ENCODE measurements at places on chromosomes 12 and 14. TPM values are rescaled to one million over a fixed set of nuclear protein-coding genes. Genes with fewer than 3 reads are reported as not detected.

Gene ARHGAP9
- 0.56 TPM for total RNA-seq

Gene BIN2
- not detected for total RNA-seq

Gene BEST3
- not detected for total RNA-seq

Gene SAMD4A
- 4.7 TPM for total RNA-seq

Gene GPX2
- not detected for total RNA-seq

Gene RPGRIP1
- not detected for total RNA-seq

Gene GLIPR1
- 0.36 TPM for total RNA-seq

Gene PIWIL1
- not detected for total RNA-seq

Gene TDRD9
- total RNA-seq, result not detected

Gene KLHDC1
- total RNA-seq, result 2.0 TPM

Gene ACSS3
- total RNA-seq, result 14.5 TPM

DNA sequence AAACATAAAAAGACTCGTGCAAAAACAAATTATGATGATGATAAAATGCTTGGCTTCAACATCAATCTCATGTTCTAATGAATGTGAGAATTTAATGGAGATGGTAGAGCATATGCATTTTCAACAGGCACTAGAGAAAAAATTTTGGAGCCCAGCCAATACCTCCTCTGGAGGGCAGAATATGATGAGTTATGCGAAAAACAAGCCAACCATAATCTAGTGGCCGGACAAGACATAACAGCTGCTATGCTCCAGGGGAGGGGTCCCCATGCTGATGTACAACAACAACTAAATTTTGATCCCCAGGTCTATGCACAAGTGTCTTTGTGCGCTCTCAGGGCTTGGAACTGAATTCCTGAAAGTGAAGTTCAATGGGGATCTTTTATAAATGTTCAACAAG, 1197.5 kb downstream of the LRFN5 start:
- no peaks in the 10 kb centered on the region for H3K4me1 ChIP-seq
- H3K4me3 ChIP-seq, result no peak overlapping the region
- no peak for DNase-seq
- no peaks in the 10 kb centered on the region for H3K36me3 ChIP-seq

GRCh38 chr12:108270035-108270848, 68.9 kb downstream of the CMKLR1 start:
- H3K4me3 ChIP-seq, result no peak overlapping the region
- no peaks in the 10 kb centered on the region for H3K36me3 ChIP-seq
- DNase-seq, result no peak

DNA sequence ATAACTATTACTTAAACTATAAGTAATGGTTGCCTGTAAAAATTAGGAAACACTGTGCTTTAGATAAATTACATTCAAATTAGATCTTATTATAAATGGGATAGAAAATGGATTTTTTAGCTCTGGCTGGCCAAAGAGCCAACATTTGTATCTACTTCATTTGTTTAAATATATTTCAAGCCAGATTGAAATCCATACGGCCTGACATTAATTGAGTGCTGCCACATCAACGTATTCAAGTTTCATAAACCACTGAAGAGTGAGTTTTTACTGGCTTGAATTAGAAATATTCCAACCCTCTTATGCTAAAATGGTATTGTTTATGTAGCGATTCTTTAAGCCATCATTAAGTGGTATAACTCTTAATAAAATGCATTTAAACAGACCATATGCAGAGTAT, 133.3 kb downstream of the VRK1 start:
- no peak for DNase-seq
- no peak overlapping the region for H3K27ac ChIP-seq

GRCh38 chr12:91980389-91980821, 165.2 kb downstream of the BTG1 start:
- no peaks in the 10 kb centered on the region for H3K27me3 ChIP-seq
- no peak overlapping the region for H3K27ac ChIP-seq
- no peak for DNase-seq
- no peak overlapping the region for H3K4me3 ChIP-seq
- peaks cover 4% of the 10 kb centered on the region for H3K36me3 ChIP-seq

GRCh38 chr14:35419429-35419841, 14.9 kb upstream of the NFKBIA start:
- peaks cover 17% of the 10 kb centered on the region for H3K4me1 ChIP-seq
- no peak for DNase-seq
- no peaks in the 10 kb centered on the region for H3K36me3 ChIP-seq
- H3K4me3 ChIP-seq, result no peak overlapping the region
- no peak overlapping the region for H3K27ac ChIP-seq

GRCh38 chr14:96710060-96710666, 87.0 kb upstream of the VRK1 start:
- no peaks in the 10 kb centered on the region for H3K27me3 ChIP-seq
- DNase-seq, result no peak
- H3K4me3 ChIP-seq, result no peak overlapping the region
- no peak overlapping the region for H3K27ac ChIP-seq

GRCh38 chr12:113667676-113668356, 196.1 kb upstream of the LHX5 start:
- H3K27me3 ChIP-seq, result peaks cover 61% of the 10 kb centered on the region
- no peaks in the 10 kb centered on the region for H3K36me3 ChIP-seq
- H3K27ac ChIP-seq, result no peak overlapping the region
- H3K4me1 ChIP-seq, result peaks cover 31% of the 10 kb centered on the region
- H3K4me3 ChIP-seq, result no peak overlapping the region

GRCh38 chr14:71996610-71997009, 64.4 kb downstream of the RGS6 start:
- DNase-seq, result no peak
- H3K4me3 ChIP-seq, result no peak overlapping the region
- H3K36me3 ChIP-seq, result peaks cover 7% of the 10 kb centered on the region
- H3K27ac ChIP-seq, result no peak overlapping the region

- H3K27ac ChIP-seq, result no peak overlapping the region
- DNase-seq, result no peak
- H3K36me3 ChIP-seq, result peaks cover 7% of the 10 kb centered on the region
- no peaks in the 10 kb centered on the region for H3K27me3 ChIP-seq
- H3K4me1 ChIP-seq, result peaks cover 13% of the 10 kb centered on the region
Observed at GRCh38 chr12:48822711-48823110, 4.4 kb downstream of the CACNB3 start.

DNA sequence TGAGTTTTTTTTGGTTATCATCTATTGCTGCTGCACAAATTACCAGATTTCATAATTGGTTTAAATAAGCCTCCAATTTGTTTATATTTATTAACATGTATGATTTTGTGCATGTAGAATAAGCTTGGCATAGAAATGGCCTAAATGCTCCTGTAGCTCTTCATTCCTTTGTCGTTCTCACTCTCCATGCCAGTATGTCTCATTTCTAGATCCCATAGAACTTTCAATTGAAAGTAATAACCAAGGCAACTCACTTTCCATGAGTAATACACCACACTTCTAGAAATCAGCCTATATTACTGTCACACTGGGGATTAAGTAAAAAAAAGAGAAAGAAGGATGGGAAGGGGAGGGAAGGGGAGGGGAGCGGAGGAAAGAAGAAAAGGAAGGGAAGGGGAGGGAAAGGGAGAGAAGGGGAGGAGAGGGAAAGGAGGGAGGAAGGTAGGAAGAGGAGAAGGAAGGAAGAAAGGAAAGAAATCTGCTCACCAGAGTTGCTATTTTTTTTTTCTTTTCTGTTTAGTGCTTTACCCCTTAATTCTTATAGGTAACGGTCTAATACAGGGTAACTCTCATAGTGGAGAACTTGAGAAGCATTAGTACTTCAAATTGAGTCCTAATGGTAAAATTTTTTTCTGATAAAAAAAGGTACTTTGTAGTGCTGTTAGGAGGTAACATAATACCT, 45.6 kb downstream of the MDM2 start:
- DNase-seq, result no peak
- no peaks in the 10 kb centered on the region for H3K36me3 ChIP-seq
- peaks cover 3% of the 10 kb centered on the region for H3K27me3 ChIP-seq
- no peak overlapping the region for H3K4me3 ChIP-seq

GRCh38 chr14:93285044-93285443, 47.8 kb downstream of the BTBD7 start:
- no peak for DNase-seq
- no peak overlapping the region for H3K27ac ChIP-seq
- H3K27me3 ChIP-seq, result no peaks in the 10 kb centered on the region
- H3K36me3 ChIP-seq, result peaks cover 3% of the 10 kb centered on the region
- peaks cover 4% of the 10 kb centered on the region for H3K4me1 ChIP-seq
- H3K4me3 ChIP-seq, result no peak overlapping the region

GRCh38 chr14:24399447-24399822, 632 bp downstream of the NYNRIN start:
- DNase-seq, result no peak
- no peaks in the 10 kb centered on the region for H3K27me3 ChIP-seq
- no peak overlapping the region for H3K27ac ChIP-seq
- H3K4me3 ChIP-seq, result peak overlapping the region; percentile 83
- H3K36me3 ChIP-seq, result no peaks in the 10 kb centered on the region

- H3K27ac ChIP-seq, result no peak overlapping the region
- DNase-seq, result no peak
- no peaks in the 10 kb centered on the region for H3K36me3 ChIP-seq
- H3K4me1 ChIP-seq, result peaks cover 4% of the 10 kb centered on the region
Observed at GRCh38 chr12:87836190-87836589, 193.0 kb downstream of the C12orf50 start.

DNA sequence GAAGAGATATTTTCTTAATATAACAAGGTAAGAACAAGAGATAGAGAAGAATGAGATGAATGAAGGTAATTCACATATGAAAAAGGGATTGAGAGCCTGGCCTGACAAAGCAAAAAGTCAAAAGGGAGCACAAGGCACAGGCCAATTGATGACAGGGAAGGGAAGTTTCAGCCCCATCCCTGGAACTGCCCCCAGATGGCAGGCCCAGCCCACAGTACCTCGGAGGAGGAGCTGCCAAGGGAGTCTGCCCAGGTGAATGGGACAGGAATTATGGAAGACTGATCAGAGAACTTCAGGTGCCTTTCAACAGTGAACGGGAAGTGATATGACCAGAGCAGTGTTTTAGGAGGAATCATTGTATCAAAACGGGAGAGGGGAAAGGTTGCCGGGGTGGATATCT, 15.7 kb downstream of the SNRPF start:
- no peak overlapping the region for H3K27ac ChIP-seq
- no peak for DNase-seq
- no peaks in the 10 kb centered on the region for H3K4me1 ChIP-seq

- no peaks in the 10 kb centered on the region for H3K36me3 ChIP-seq
- H3K27me3 ChIP-seq, result peaks cover 26% of the 10 kb centered on the region
- DNase-seq, result no peak
- H3K27ac ChIP-seq, result no peak overlapping the region
- no peak overlapping the region for H3K4me3 ChIP-seq
Observed at GRCh38 chr12:6208130-6208529, 7.9 kb downstream of the CD9 start.

GRCh38 chr14:74456684-74457564, 30.9 kb upstream of the SYNDIG1L start:
- DNase-seq, result no peak
- H3K27me3 ChIP-seq, result peaks cover under 1% of the 10 kb centered on the region
- no peaks in the 10 kb centered on the region for H3K36me3 ChIP-seq
- H3K27ac ChIP-seq, result peak overlapping the region; percentile 27

DNA sequence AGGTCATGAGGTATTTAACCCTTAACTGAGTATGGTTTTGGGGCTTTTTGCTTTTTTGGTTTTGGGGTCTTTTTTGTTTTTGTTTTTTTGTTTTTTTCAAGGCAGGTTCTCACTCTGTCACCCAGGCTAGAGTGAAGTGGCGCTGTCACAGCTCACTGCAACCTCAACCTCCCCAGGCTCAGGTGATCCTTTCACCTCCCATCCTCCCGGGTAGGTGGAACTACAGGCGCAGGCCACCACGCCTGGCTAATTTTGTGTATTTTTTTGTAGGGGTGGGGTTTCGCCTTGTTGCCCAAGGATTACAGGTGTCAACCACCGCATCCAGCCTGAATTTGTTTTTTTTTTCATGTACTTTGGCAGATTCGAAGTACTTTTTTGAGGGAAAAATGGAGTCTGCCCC, 19.9 kb downstream of the RAP1B start:
- no peaks in the 10 kb centered on the region for H3K27me3 ChIP-seq
- no peak overlapping the region for H3K27ac ChIP-seq
- H3K4me1 ChIP-seq, result peaks cover 7% of the 10 kb centered on the region
- no peak for DNase-seq
- peaks cover 22% of the 10 kb centered on the region for H3K36me3 ChIP-seq
- H3K4me3 ChIP-seq, result no peak overlapping the region

GRCh38 chr14:68704736-68705720, 87.8 kb downstream of the ZFP36L1 start:
- DNase-seq, result no peak
- H3K4me3 ChIP-seq, result no peak overlapping the region
- peaks cover 2% of the 10 kb centered on the region for H3K36me3 ChIP-seq
- H3K27ac ChIP-seq, result peak overlapping the region; percentile 57
- no peaks in the 10 kb centered on the region for H3K27me3 ChIP-seq

- no peaks in the 10 kb centered on the region for H3K36me3 ChIP-seq
- H3K27ac ChIP-seq, result no peak overlapping the region
- no peaks in the 10 kb centered on the region for H3K27me3 ChIP-seq
Observed at GRCh38 chr14:50039734-50040400, 76.5 kb downstream of the VCPKMT start.

DNA sequence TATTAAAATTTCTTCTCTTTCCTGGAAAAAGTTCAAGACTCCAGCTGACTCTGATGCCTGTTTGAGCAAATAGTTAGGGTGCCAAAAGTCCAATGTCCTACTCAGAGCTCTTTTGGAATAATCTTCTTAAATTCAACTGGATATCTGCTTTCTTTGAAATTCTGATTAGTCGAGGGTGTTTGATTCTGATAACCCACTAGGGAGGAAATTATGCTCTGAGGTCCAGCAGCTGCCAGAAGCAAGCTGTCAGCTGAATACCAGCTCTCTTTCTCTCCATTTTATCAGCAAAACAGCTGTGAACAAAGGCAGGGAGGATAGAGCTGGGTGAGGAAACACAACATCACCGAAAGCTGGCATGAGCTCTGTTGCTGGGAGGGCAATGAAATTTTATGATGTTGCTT, 141.5 kb downstream of the CAND1 start:
- no peak overlapping the region for H3K27ac ChIP-seq
- no peak for DNase-seq
- peaks cover 13% of the 10 kb centered on the region for H3K4me1 ChIP-seq
- no peaks in the 10 kb centered on the region for H3K27me3 ChIP-seq

DNA sequence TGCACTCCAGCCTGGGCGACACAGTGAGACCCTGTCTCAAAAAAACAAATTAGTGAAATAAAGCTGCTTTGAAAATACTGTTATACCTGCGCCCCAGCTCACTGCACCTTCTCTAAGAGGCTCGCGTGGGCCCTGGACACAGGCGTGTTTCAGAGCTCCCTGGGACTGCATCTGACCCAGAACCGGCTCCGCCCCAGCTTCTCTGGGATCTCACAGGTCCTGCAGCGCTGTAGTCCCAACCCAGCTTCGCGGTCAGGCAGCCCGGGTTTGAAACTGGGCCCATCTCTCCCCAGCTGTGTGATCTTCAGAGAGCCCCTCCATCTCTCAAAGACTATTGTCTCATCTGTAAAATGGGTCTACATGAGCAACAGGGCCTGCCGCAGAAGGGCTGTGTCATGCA, 7.5 kb downstream of the RIMBP2 start:
- H3K36me3 ChIP-seq, result no peaks in the 10 kb centered on the region
- DNase-seq, result no peak
- peaks cover 32% of the 10 kb centered on the region for H3K27me3 ChIP-seq
- H3K4me1 ChIP-seq, result peaks cover 19% of the 10 kb centered on the region
- H3K27ac ChIP-seq, result no peak overlapping the region
- H3K4me3 ChIP-seq, result no peak overlapping the region
